ENCODE measurements at places on chromosomes 16 and 17. TPM values are rescaled to one million over a fixed set of nuclear protein-coding genes. Genes with fewer than 3 reads are reported as not detected.

CDH3 gene
- 0.66 TPM for total RNA-seq

DNA sequence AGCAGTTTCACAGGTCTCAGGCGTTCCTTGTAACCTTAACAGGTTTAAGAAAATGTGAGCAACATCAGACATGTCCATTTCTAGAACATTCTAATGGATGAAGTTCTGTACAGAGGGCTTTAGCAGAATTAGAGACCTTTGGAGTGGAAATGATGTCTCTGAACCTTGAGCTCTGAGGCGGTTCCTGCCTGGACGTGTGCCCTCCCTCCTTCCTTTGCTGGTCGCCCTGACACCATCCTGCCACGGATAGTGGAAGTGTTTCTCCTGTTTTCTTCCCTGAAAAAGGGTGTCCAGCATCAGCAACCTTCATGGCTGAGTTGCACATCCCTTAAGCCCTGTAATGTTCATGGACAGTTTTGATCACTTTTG, 11.1 kb downstream of the SPATA33 start:
- H3K36me3 ChIP-seq = no peaks in the 10 kb centered on the region
- H3K4me3 ChIP-seq = no peak overlapping the region
- no peak for DNase-seq
- H3K4me1 ChIP-seq = no peaks in the 10 kb centered on the region

GRCh38 chr16:70689970-70690891, 4.4 kb upstream of the MTSS2 start:
- no peaks in the 10 kb centered on the region for H3K27me3 ChIP-seq
- H3K27ac ChIP-seq = peak overlapping the region; percentile 25
- H3K36me3 ChIP-seq = no peaks in the 10 kb centered on the region
- DNase-seq = no peak
- no peak overlapping the region for H3K4me3 ChIP-seq

SPATA22 gene
- not detected for total RNA-seq

GRCh38 chr17:32520104-32520701, 33.4 kb downstream of the CDK5R1 start:
- H3K27me3 ChIP-seq = no peaks in the 10 kb centered on the region
- H3K4me3 ChIP-seq = no peak overlapping the region
- peaks cover 13% of the 10 kb centered on the region for H3K4me1 ChIP-seq
- no peaks in the 10 kb centered on the region for H3K36me3 ChIP-seq
- H3K27ac ChIP-seq = no peak overlapping the region

TVP23A gene
- not detected for total RNA-seq

- no peaks in the 10 kb centered on the region for H3K27me3 ChIP-seq
- H3K27ac ChIP-seq = no peak overlapping the region
- no peaks in the 10 kb centered on the region for H3K4me1 ChIP-seq
These were observed 26.5 kb downstream of the ASIC2 start for GRCh38 chr17:33266611-33267010.

GRCh38 chr16:75742424-75743047, 16.2 kb upstream of the CPHXL start:
- no peak overlapping the region for H3K4me3 ChIP-seq
- H3K36me3 ChIP-seq = no peaks in the 10 kb centered on the region
- DNase-seq = no peak
- no peaks in the 10 kb centered on the region for H3K4me1 ChIP-seq
- no peak overlapping the region for H3K27ac ChIP-seq
- H3K27me3 ChIP-seq = no peaks in the 10 kb centered on the region
